Gastrocnemius medialis (tissue), 4 donors: ENCODE measurements at places on chromosomes 11 and 22. TPM values are rescaled to one million over a fixed set of nuclear protein-coding genes. Genes with fewer than 3 reads are reported as not detected.
A peak's percentile ranks its signal among the peaks of the same experiment; 100 is the strongest.

The MRGPRD gene
- not detected for total RNA-seq

DNA sequence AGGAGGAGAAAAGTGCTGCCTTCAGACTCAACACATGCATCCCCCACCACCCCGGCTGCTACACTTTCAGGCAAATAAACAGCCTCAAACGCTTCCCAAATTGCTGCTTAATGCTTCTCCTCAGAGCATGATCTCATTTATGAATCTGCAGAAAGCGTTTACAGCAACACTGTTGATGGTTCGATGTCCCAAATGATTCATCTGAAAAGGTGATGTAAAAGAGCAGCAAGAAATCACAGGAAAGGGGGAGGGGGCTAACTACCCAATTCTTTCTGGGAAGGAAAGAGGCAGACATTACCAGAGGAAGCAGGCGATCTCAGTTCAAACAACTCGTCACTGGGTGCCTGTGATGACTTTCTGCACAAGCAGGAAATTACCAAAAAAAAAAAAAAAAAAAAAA is 119.6 kb downstream of the TENM4 start:
- H3K27me3 ChIP-seq = no peaks in the 10 kb centered on the region
- H3K4me3 ChIP-seq = no peak overlapping the region
- H3K36me3 ChIP-seq = no peaks in the 10 kb centered on the region
- DNase-seq = no peak
- H3K4me1 ChIP-seq = no peaks in the 10 kb centered on the region

The MRGPRX4 gene
- total RNA-seq = not detected

DNA sequence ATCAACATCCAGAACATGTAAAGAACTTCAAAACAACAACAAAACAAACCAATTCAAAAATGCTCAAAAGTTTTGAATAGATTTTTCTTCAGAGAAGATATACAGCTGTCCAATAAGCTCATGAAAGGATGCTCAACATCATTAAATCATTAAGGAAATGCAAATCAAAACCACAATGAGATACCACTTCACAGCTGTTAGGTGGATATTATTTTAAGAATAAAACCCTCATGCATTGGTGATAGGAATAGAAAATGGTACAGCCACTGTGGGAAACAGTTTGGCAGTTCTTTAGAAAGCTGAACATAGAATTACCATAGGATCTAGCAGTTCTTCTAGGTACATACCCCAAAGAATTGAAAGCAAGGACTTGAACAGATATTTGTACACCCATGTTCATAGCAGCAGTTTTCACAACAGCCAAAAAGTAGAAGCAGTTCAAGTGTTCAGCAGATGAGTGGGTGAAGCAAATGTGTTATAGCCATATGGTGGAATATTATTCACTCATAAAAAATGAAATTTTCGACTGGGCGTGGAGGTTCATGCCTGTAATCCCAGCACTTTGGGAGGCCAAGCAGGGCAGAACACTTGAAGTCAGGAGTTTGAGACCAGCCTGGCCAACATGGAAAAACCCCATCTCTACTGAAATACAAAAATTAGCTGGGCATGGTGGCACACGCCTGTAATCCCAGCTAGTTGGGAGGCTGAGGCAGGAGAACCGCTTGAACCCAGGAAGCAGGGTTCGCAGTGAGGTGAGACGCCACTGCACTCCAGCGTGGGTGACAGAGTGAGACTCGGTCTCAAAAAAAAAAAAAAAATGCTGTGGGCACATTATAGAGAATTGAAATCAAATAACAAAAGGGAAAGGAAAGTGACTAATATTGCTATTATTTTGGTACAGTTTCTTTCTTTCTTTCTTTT is 42.9 kb downstream of the CBL start:
- DNase-seq = no peak
- no peak overlapping the region for H3K4me3 ChIP-seq
- no peaks in the 10 kb centered on the region for H3K27me3 ChIP-seq
- no peaks in the 10 kb centered on the region for H3K36me3 ChIP-seq

DNA sequence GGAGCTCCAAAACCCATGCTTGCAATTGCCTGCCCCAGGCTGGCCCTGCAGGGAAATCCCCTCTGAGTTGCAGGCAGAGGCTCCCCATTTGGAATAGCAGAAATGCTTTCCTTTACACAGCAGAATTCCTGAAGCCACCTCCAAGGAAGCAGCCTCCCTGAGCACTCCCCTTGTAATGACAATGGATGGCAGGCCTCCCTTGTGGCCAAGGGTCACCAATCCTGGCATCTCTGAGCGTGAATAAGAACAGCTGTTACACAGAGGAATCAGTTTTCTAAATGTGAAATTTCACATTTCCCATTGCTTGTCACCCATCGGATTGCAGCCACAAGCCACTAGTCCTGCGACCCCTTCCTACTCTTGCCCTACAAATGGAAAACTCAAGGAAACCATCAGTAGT is 107.6 kb downstream of the GALNT18 start:
- peak overlapping the region; percentile 72 for H3K27ac ChIP-seq
- no peaks in the 10 kb centered on the region for H3K27me3 ChIP-seq
- no peaks in the 10 kb centered on the region for H3K36me3 ChIP-seq

- no peak for DNase-seq
- no peaks in the 10 kb centered on the region for H3K27me3 ChIP-seq
- no peak overlapping the region for H3K27ac ChIP-seq
Observed at GRCh38 chr22:36182857-36183256, 18.8 kb downstream of the APOL4 start.

The PSMD13 gene
- 128 TPM for total RNA-seq

The NAALADL1 gene
- total RNA-seq = 4.0 TPM

DNA sequence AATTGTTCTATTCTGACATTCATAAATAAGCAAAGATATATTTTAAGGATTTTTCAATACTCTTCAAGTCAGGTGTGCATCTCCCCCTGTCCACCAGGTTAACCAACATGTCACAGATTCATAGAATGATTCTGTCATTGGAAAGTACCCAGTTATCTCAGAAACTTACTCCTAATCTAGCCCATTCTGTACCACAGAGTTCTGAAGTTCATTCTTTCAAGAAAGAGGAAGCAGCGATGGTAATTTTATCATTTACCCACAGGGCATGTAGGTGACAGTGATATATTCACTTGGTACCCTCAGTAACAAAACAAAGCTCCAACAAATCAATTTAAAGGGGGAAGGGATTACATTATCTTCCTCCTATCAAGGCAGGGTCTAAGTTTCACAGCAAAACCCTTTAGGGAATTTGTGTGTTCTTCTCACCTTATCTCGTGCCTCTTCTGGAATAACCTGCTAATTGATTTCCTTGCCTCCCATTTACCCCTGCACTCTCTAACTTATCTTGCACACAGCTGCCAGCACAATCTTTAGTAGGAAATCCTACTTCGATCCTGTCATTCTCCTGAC is 19.0 kb upstream of the MPPED2 start:
- DNase-seq = no peak
- no peak overlapping the region for H3K4me3 ChIP-seq
- H3K4me1 ChIP-seq = no peaks in the 10 kb centered on the region
- no peaks in the 10 kb centered on the region for H3K36me3 ChIP-seq
- no peaks in the 10 kb centered on the region for H3K27me3 ChIP-seq
- no peak overlapping the region for H3K27ac ChIP-seq

DNA sequence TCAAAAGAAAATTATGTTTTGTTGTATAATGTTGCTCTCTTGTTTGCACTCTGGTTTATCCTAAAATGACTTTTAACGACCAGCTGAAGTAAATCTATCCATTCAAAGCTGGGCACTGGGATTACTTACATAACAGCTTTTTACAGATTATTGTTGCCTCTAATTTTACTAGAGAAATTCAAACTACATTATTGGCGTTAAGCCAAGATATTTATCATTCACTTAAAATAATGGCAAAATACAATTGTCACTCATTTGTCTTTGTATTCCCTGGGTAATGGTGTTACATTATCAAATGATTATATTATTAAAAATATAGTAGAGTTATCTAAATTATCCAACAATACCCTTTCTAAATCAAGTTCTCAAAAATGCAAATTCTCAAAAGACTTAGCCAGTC is 30.3 kb downstream of the DLG2 start:
- no peak for DNase-seq
- H3K36me3 ChIP-seq = no peaks in the 10 kb centered on the region
- no peaks in the 10 kb centered on the region for H3K4me1 ChIP-seq
- no peak overlapping the region for H3K4me3 ChIP-seq
- no peaks in the 10 kb centered on the region for H3K27me3 ChIP-seq

DNA sequence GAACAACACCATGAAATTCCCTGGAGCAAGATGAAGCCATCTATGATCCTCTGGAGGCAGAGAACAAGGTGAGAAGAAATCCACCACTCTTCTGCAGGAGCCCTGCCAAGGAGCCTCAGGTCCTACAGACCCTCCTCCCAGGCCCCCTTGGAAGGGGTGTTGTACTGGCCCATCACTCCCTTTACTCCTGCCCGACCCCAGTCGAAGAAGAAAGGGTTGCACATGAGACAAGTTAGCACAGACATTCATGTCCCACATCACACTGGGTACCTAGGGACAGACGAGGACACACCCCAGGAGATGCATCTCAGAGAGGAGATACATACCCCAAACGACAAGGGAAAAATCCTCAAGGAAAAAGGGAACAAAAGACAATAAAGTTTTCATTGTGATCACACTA is 82.8 kb upstream of the NARS2 start:
- no peaks in the 10 kb centered on the region for H3K27me3 ChIP-seq
- no peaks in the 10 kb centered on the region for H3K4me1 ChIP-seq
- H3K27ac ChIP-seq = no peak overlapping the region
- no peak for DNase-seq
- no peak overlapping the region for H3K4me3 ChIP-seq

The RAG1 gene
- 0.24 TPM for total RNA-seq

- H3K27ac ChIP-seq = no peak overlapping the region
- H3K4me1 ChIP-seq = no peaks in the 10 kb centered on the region
- no peak overlapping the region for H3K4me3 ChIP-seq
- H3K36me3 ChIP-seq = no peaks in the 10 kb centered on the region
- no peaks in the 10 kb centered on the region for H3K27me3 ChIP-seq
- no peak for DNase-seq
Observed at GRCh38 chr11:93652161-93652597, 9.3 kb upstream of the CEP295 start.

GRCh38 chr11:115333121-115333520 is 171.1 kb downstream of the CADM1 start:
- no peak overlapping the region for H3K27ac ChIP-seq
- no peaks in the 10 kb centered on the region for H3K36me3 ChIP-seq
- no peak for DNase-seq

- no peak overlapping the region for H3K27ac ChIP-seq
- no peaks in the 10 kb centered on the region for H3K36me3 ChIP-seq
- DNase-seq = no peak
- H3K4me3 ChIP-seq = no peak overlapping the region
Observed at GRCh38 chr11:64885367-64886286, 7.2 kb upstream of the EHD1 start.

DNA sequence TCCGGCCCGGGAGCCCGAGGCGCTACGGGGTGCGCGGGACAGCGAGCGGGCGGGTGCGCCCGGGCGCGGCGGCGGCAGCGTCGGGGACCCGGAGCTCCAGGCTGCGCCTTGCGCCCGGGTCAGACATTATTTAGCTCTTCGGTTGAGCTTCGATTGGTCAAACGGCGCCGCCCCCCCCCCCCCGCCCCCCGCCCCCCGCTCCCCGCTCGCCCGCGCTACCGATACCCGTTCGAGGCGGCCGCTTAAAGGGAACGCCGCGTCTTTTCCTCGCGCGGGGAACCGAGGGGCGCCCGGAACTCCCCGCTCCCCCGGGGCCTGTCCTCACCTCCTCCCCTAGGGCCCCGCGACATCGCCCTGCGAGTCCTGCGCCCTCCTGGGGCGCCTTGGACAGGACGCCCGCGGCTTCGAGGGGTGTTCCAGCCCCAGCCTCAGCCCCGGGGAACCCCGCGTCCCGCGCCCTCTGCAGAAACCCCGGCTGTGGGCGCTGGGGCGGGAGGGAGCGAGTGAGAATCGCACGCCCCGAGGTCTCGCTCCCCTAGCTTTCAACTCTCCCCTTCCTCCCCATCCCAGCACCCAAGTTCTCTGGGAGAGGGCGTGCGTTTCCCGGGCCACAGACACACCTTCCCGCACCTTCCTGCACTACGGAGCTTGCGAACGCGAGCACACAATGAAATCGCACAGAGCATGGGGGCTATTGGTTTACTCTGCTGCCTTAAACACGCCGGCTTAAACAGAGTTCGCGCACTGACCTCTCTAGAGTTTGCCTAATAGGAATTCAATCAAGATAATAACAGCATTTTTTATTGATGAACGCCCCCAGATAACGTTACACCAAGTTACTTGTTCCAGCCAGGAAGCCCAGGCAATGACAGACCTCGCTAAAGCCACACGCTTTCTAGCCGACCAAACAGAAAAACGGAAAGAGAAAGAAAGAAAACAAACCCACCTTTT is at the start of gene BDNF:
TSS of gene BDNF (minus strand) at position 105 of the 951 bp plus-strand sequence. CDS start 41,891 bp downstream, outside the sequence.
- peak within 1 kb of the TSS; percentile 13 for H3K27ac ChIP-seq
- peaks cover 22% of the 10 kb centered on the region for H3K27me3 ChIP-seq
- H3K4me1 ChIP-seq = peaks cover 13% of the 10 kb centered on the region

The CHEK1 gene
- total RNA-seq = 0.56 TPM

DNA sequence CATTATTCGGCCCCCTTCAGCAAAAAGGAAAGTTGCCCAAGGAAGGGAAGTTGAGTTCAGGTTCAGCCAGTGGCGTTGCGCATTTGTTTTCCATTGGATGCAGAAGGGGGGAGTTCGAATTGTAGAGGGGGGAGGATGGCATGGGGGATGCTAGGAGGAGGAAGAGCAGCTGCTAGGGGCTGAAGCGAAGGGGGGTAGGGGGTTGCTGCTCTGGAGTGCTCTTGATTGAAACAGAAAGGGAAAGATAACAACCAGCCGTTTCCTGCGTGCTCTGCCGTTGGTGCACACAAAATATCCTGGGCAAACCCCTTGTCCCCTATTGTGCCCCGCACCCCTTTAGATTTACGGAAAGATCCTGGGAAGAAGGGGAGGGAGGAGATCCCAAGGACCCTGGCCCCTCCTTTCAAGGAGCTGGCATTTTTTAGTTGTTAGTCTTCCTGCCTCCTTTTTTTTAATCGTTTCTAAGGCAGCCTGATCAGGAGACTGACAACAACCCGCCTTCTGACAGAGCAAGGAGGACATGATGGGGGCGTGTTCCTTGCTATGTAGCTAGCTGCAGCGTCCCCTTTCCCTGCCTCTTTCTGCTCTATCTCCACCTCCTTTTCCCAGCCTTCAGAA is 2.1 kb downstream of the KMT2A start:
- H3K27me3 ChIP-seq = no peaks in the 10 kb centered on the region
- DNase-seq = peak; percentile 15
- H3K4me3 ChIP-seq = peak overlapping the region; percentile 96
- H3K36me3 ChIP-seq = no peaks in the 10 kb centered on the region

The VPS37C gene
- total RNA-seq = 23.1 TPM

The IRAG1 gene
- total RNA-seq = 4.4 TPM

DNA sequence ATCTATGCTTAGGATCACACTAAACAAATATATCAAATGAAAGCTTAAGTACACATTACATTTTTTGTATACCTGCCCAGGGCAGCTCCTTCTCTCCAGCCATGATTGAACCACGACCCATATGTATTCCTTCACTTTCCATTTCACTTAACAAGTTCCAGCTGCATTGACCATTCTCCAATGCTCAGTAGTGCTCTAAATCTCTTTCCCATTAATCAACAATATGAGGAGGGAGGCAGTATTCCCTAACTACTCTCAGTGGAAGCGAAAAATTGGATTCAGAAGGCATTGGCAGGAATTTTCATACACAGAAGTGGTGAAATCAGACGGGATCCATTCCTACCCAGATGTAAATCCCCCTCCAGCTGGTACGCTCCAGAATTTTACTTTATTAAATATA is 372.0 kb upstream of the LUZP2 start:
- H3K27me3 ChIP-seq = no peaks in the 10 kb centered on the region
- H3K4me1 ChIP-seq = no peaks in the 10 kb centered on the region
- H3K4me3 ChIP-seq = no peak overlapping the region
- no peak for DNase-seq
- H3K36me3 ChIP-seq = no peaks in the 10 kb centered on the region
